ENCODE measurements at places on chromosomes 3 and 15.

- no peak for DNase-seq
Observed at GRCh38 chr3:184993394-184993793, 159.5 kb downstream of the C3orf70 start.

- no peak for DNase-seq
Observed at GRCh38 chr15:40290545-40290917, 7.7 kb upstream of the ANKRD63 start.

DNA sequence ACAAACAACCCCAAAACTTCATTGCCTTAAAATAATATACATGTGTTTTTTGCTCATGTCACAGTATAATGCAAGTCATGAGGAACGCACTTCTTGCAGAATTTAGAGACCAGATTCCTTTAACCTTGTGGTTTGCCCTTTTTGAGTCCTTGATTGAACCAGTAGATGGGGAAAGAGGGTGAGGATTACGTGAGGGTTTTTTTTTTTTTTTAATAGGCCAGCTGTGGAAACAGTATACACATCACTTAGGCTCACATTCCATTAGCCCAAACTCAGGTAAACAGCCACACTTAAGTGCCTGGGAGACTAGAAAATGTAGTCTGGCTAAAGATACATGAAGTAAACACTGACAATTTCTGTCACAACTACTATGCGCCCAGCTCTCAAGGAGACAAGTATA lies 114.9 kb upstream of the MLF1 start:
- no peak for DNase-seq

- no peak for DNase-seq
Observed at GRCh38 chr15:95291898-95292472, 1038.5 kb upstream of the NR2F2 start.

DNA sequence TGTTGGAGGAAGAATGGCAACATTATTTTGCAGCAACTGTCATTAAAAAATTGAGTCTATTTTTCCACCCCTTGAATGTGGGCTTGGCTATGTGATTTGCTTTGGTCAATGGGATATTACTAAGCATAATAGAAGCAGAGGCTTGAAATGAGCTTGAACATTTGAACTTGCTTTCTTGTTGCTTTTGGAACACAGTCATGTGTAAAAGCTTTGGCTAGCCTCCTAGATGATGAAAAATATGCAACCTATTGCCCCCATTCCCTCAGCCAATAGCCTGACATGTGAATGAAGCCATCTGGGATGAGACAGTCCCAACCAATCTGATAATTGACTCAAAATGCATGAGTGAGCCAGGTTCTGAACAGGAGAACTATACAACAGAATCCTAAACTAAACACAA lies 78.4 kb downstream of the PLSCR2 start:
- DNase-seq: no peak

- DNase-seq: no peak
Observed at GRCh38 chr3:194128202-194128918, 7.6 kb upstream of the HES1 start.

GRCh38 chr3:119809249-119810017 lies 27.5 kb downstream of the NR1I2 start:
- DNase-seq: no peak

DNA sequence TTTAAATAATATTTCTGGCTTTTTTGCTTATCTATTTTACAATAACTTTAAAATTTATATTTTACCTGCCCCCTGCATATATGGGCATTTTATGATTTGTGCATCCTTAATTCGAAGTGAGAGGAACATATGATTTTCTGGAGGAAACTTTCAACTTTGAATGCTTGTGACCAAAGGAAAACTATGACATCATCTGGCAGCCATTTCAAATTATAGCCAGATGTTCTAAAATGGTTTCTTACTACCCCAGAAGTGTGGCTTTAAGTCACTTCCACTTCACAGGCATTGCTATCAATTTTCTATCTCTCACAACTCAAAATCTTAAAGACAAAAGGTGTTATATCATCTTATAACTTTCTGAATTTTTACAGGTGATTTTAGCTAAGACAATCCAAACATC lies 508.8 kb downstream of the RBMS3 start:
- no peak for DNase-seq

DNA sequence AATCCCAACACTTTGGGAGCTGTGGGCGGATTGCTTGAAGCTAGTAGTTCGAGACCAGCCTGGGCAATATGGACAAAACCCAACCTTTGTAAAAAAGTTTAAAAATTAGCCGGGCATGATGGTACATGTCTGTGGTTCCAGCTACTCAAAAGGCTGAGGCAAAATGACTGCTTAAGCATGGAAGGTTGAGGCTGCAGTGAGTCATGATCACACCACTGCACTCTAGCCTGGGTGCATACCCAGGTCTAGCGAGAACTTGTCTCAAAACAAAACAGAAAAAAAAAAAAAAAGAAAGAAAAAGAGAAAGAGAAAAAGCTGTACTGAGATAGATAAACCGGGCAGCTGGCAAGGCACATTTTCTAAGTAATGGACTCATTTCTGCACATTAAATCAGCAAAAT lies 10.6 kb downstream of the ARPP19 start:
- peak; percentile 23 for DNase-seq

- DNase-seq: no peak
Observed at GRCh38 chr3:15356176-15356575, 23.8 kb upstream of the SH3BP5 start.

DNA sequence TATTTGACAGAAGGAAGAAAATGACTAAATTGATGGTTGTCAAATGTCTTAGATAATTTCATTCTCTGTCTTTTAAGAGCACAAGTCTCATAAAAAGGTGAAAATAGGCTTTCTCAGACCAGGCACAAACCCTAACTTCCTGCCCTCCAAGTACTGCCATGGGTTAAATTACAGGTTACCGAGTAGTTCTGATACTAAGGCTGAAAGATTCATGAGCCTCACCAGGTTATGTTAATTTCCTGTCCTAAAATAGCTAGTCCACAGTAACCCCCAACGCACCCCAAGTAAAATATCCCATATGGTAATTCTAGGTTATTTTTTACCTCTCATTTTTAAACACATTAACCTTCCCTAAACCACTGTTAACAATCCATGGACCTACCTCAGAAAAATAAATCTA lies 42.0 kb downstream of the GSK3B start:
- DNase-seq: no peak

DNA sequence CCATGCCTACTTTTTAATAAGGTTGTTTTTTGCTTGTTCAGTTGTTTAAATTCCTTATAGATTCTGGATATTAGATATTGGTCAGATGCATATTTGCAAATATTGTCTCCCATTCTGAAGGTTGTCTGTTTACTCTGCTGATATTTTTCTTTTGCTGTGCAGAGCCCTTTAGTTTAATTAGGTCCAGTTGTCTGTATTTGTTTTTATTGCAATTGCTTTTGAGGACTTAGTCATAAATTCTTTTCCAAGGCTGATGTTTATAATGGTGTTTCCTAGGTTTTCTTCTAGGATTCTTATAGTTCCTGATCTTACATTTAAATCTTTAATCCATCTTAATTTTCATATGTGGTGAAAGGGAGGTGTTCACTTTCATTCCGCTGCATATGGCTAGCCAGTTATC lies 77.4 kb downstream of the PTPRG start:
- no peak for DNase-seq

DNA sequence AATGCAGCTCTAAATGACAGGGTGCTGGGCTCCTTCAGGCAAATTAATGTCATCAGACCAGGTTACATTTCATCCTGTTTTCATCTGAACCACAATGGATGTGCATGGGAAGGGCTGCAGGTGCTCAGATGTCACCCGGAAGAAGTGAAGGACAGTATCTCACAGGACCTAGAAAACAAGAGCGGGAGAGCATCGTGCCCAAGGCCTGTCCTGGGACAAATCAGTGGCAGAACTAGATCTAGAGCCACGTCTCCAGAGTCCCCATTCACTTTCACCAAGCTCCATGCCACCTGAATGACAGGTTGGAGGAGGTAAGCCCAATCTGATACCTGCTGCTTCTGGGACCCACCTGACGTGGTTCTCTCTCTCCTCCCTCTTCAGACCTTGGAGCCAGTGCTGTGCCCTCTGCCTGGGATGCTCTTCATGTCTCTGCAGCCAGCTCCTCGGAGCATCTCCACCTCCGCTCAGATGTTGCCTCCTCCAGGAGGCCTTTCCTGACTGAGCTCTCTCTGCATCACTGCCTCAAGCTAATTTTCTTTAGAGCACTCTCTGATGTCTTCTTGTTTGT lies 77.3 kb downstream of the CPN2 start:
- no peak for DNase-seq

DNA sequence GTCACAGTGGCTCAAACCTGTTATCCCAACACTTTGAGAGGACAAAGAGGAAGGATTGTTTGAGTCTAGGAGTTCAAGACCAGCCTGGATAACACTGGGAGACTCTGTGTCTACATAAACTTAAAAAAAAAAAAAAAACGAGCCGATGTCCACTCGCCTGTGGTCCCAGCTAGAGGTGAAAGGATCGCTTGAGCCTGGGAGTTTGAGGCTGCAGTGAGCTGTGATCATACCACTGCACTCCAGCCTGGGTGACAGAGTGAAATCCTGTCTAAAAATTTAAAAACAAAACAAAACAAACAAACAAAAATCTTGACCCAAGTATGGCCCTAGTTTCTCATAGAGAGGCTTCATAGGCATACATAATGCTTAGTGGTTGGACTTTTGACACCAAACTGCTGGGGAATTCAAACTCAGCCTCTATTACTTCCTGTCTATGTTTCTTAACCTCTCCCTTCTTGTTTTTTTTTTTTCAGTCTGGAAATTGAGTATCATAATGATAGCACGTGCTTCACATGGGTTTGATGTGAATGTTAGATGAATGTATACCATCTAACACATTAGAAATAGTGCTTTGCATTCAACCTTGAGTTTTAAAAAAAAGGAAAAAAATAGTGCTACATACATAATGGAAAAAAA lies 46.4 kb upstream of the CAPN7 start:
- no peak for DNase-seq

GRCh38 chr15:79740561-79740960 lies 156.3 kb downstream of the MTHFS start:
- no peak for DNase-seq

DNA sequence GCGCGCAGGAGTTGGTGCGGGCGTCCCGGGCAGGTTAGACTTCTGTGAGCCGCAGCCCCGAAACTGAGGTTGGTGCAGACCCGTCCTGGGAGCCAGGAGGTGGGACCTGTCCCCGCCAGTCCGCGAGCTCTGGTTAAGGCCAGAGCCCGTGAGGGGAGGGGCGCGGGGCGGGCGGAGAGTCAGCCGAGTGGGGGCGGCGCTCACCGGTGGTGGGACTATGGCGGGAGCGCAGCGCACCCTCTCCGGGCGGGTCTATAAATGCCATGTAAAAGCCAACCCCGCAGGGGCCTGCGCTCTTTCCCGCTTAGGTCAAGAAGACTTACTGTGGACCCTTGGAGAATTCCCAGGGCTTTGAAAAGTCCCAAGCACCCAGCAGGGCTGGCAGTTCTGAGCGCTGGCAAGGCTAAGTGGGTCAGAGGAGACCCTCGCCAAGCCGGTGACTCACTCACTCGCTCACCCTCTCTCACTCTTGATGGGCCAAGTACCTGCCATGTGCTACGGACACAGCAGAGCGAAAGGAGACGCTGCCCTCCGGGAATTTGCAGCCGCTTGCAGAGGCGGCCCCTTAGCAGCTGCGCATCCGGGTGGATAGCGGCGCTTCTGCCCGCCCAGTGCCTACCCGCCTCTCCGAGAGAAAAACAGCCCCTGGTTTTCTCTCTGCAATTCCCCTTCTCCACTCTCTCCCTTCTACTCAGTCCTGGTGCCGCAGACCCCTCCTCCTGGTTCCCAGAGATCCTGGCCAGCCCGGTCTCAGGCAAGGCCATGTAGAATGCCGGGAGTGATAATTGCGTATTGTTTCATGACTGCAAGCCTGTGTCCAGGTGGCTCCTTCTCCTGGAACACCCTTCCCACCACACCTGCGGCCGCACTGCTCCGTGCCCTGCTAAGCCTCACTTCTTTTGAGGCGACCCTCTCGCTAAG lies at the start of gene ALDH1L1:
Gene ALDH1L1, minus strand, starts transcription at position 110 of the 921 bp plus-strand sequence. CDS start 19,607 bp downstream, outside the sequence.
- DNase-seq: no peak

GRCh38 chr3:159837725-159838124 lies 150.9 kb upstream of the IL12A start:
- DNase-seq: no peak

DNA sequence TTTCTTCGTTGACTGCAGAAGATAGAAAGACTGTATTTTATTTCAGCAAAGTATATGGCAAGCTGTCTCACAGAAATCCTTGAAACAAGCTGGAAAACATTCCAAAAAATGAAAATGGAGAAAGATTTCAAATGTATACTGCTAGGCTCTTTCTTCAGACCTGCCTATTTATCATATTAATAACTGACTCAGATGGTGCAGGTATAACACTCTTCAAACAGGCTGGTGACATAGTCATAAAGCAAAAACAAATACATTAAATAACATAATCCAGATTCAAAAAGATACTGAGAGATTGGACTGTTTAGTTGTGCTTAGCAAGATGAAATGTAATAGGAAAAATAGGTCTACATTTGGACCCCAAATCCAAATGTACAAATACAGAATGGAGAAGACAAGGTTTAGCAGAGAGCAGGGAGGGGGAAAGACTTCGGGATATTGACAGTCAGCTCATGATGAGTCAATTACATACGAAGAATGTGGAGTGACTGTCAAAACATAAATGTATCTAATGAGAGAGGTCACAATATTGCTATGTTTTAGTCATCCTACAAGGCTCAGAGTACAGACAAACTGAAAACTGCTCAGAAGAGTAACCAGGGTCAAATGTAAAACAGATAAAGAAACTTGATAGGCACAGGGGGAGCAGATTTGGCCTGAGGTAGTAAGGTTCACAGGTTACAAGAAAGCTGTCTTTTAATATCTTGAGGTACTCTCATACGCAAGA lies 88.7 kb downstream of the DMXL2 start:
- DNase-seq: no peak

GRCh38 chr3:188000361-188000861 lies 153.5 kb upstream of the LPP start:
- DNase-seq: no peak

DNA sequence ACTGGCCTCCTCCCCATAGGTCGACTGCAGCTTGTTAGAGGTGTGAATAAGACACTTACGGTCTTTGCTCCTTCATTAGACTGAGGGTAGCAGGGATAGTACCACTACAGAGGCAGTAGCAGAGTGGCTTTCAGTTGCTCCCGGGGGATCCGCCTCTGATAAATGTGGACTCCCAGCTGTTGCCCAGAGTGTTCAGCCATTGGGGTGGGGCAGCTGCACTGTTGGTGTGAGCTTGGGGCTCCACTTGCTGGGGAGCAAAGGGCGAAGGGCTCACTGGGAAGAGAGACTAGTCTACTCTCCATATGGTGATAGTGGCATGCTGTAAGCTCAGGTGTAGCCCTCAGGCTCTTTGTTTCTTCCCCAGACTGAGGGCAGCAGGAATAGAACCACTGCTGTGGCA lies 239.1 kb downstream of the LRRN1 start:
- DNase-seq: no peak

DNA sequence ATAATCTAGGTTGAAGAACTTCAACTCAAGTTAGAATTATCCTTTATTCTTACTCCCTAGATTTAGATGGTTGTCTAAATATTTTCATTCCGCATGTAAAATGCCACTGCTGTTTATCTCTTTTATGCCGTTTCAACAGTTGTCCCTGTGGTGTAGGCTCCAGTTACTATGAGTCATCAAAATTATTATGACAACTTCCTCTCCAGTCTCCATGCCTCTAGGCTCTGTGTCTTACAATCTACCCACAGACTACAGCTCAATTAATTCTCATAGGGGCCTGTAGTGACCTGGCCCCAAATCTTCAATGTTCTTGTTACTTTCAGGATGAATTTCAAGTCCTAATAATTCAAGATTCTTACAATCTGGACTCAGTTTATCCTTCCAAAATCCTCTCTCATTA lies 105.8 kb upstream of the UNC13C start:
- no peak for DNase-seq

Measured in stimulated activated CD8-positive, alpha-beta memory T cell treated with anti-CD3 and anti-CD28 coated beads, Interleukin-4, amount 100 ng/mL, for 24 hours (primary cell).